Stimulated activated naive CD8-positive, alpha-beta T cell treated with anti-CD3 and anti-CD28 coated beads, Interleukin-15, Interleukin-2, amounts not matched to agents 100 U/mL and 50 U/mL, for 24 hours (primary cell): ENCODE measurements at places on chromosomes 5 and 9.

DNA sequence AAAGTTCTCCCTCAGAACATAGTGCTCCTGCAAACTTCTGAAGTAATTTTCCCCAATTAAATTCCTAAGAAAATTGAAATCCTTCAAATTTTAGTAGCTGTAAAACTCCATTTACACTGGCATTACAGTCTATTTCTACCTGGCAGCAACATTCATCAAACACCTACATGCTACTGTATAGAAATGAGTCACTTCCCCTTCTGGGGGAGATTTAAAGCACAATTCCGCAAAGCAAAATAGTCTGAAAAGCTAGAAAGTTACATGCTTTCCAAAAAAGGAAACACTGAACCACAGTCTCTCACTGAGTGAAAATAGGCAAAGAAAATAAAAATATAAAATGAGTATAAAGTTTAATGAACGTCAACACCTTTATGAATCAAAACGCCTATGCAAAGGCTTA lies 43.3 kb downstream of the MCTP1 start:
- no peak for DNase-seq

DNA sequence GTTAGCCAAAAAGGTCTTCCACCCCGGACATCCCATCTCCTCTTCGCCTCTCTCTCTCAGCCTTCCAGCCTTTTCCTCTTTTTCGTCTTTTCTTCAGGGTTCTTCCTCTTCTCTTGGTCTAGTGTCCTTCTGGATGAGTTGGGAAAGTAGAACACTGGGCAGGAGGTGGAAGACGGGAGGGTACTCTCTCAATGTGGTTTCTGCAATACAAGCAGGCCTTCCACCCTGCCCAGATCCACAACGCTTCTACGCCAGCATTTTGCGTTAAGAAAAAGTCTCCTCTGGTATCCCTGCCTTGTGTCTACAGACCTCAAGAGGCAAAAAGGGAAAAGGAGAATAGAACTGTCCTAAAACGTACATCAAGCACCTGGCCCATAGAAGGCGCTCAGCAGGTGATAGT lies 587.8 kb downstream of the BNC2 start:
- no peak for DNase-seq

DNA sequence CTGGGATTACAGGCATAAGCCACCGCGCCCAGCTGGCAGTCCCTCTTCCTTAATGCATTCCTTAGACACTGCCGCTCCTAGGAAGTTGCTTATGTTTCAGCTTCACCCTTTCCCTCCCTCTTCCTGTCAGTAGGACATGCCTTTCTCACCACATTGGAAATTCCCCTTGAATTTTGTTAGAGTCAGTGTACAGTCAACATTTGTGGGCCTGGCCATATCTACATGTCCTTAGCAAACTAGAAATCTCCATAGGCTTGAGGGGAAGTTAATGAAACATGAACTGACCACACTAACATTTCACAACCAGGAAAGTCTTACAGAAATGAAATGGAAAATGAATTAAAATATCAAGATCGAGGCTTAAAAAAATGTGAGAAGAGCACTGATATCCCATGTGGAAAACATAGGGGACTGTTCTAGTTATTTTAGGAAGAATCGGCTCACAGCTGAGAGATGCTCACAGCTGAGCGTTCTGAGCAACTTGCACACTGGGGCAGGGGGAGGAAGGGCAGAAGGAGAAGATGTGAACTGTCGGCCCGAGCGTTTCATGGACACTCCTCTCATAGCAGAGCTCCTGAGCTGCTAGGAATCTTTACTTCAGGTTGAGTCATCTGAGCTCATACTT lies 21.1 kb upstream of the LVRN start:
- DNase-seq, result no peak

GRCh38 chr9:134483361-134484184 lies 157.3 kb downstream of the RXRA start:
- no peak for DNase-seq

GRCh38 chr9:125544988-125545651 lies 161.9 kb downstream of the MAPKAP1 start:
- DNase-seq, result no peak

GRCh38 chr9:133322701-133323100 lies 13.3 kb downstream of the SURF6 start:
- no peak for DNase-seq

GRCh38 chr9:109771796-109772531 lies 8.0 kb upstream of the PALM2AKAP2 start:
- DNase-seq, result no peak

- DNase-seq, result no peak
Observed at GRCh38 chr9:97176206-97176605, 131.3 kb upstream of the CCDC180 start.

- no peak for DNase-seq
Observed at GRCh38 chr9:89812556-89813181, 207.9 kb downstream of the GADD45G start.

DNA sequence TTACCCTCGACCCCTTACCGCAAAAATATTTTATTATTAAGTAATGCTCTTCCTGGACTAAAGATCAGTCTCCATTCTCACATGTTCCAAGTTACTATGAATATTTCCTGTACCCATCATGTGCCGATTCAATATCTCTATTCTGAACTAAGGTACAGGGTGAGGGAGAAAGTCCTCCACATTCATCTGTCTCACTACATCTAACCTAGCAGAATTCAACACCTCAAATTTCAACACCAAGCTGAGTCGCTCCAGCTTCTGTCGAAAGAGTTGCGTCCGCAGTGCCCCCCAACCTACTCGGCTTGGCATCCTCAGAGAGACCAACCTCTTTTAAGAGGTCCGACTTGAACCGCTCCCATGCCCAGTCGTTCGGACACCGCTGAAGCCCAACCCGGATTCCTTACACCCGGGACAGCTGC lies 1.0 kb downstream of the CERT1 start:
- no peak for DNase-seq

- DNase-seq, result no peak
Observed at GRCh38 chr9:1031951-1032601, 18.1 kb upstream of the DMRT2 start.

GRCh38 chr9:97573482-97574073 lies 59.6 kb downstream of the TSTD2 start:
- no peak for DNase-seq

- DNase-seq, result no peak
Observed at GRCh38 chr9:124180557-124180956, 77.2 kb upstream of the NEK6 start.

- no peak for DNase-seq
Observed at GRCh38 chr5:172632346-172633092, 8.5 kb upstream of the NEURL1B start.

- DNase-seq, result no peak
Observed at GRCh38 chr5:102782217-102782872, 27.2 kb downstream of the PAM start.

- DNase-seq, result no peak
Observed at GRCh38 chr5:154403234-154403633, 42.6 kb upstream of the SAP30L start.

- DNase-seq, result no peak
Observed at GRCh38 chr9:84542554-84542953, 127.0 kb upstream of the NTRK2 start.

- DNase-seq, result no peak
Observed at GRCh38 chr5:179128976-179129375, 68.8 kb downstream of the ZNF354C start.

- no peak for DNase-seq
Observed at GRCh38 chr5:74665816-74666215, 19.2 kb upstream of the HEXB start.

DNA sequence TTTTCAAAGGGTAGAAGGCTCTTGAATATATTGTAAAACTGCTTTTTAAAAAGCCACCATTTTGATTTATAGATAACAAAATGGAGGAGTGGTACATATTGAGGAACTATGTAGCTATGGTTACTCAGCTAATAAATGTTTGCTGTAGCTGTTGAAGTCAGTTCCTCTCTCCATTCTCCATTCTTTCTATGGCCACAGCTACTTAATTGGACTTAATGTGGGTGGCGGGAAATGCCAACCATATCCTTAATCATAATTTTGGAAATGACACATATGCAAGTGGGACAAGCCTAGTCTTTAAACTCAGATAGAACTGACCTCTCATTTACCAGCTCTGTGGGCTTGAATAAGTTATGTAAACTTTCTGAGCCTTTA lies 10.6 kb downstream of the CDKN2A start:
- DNase-seq, result no peak

- no peak for DNase-seq
Observed at GRCh38 chr5:32621256-32621655, 35.9 kb downstream of the SUB1 start.

GRCh38 chr5:172002840-172003512 lies 3.5 kb downstream of the FBXW11 start:
- no peak for DNase-seq

- no peak for DNase-seq
Observed at GRCh38 chr5:87400305-87400899, 12.3 kb downstream of the CCNH start.

DNA sequence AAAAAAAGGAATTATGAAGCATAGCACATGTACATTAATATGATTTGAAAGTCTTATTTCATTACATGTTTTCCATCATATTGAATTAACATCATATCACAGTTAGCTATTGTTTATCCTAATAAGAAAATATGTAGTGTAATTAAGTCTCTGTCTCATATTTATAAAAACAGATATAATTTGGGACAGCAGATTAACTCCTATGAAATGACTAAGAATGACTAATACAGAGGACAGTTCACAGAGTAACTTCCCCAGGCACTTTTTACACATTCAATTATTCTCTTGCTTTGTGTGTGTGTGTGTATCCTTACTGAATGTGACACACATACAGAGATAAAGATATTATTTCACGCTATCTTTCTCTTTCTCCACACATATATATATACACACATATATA lies 2400.9 kb upstream of the C9orf72 start:
- DNase-seq, result no peak

GRCh38 chr5:148267962-148268361 lies 632 bp upstream of the SPINK13 start:
- no peak for DNase-seq

DNA sequence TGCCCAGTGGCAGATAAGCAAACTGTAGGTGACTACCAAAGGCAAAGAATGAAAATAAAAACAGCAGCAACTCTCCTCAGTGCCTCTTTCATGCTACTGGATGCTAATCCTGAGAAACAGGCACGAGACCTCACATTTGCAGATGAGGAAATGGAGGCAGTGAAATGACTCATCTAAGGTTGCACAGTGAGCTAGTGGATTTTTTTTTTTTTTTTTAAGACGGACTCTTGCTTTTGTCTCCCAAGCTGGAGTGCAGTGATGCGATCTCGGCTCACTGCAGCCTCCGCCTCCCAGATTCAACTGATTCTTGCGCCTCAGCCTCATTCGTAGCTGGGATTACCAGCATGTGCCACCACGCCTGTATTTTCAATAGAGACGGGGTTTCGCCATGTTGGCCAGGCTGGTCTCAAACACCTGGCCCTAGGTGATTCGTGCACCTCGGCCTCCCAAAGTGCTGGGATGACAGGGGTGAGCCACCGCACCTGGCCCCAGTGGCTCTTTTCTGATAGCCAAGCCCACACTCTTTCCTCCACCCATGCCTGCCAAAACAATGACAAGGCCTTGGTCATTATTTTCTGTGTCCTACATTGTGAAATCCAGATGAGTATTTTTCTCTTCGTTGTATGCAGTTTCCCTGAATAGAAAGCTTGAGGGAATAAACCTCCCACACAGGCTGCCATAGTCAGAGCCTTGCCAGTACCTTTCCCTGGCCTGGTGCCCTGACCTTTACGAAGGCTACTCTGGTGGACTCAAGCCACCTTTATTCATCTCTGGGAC lies 19.2 kb downstream of the DOCK2 start:
- peak; percentile 9 for DNase-seq

DNA sequence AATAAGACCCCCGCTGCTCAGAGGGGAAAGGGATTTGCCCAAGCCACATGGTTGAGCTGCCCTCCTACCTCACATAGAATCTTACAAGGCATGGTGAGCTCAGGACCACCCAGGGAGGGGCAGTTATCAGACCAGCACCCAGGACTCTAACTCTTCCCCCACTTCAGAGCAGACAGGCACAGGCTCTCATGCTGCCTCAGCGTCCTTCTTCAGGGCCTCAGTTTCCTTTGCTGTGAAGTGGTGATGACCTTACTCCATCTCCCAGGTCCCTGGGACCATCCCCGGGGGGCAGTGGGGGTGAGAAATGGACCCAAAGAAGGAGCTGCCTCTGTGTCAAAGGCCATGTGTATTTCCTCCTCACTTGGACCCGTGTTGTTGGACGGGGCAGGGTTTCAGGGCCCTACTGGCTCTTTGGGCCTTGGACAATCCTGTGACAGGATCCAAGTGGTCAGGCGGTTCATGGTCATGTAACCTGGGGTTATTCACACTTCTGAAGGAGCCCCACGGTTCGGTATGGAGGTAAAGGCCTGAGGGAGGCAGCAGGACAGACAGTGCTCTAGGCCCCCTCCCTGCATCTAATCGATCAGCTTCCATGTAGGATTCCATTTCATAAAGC lies 31.7 kb upstream of the CSF1R start:
- no peak for DNase-seq

DNA sequence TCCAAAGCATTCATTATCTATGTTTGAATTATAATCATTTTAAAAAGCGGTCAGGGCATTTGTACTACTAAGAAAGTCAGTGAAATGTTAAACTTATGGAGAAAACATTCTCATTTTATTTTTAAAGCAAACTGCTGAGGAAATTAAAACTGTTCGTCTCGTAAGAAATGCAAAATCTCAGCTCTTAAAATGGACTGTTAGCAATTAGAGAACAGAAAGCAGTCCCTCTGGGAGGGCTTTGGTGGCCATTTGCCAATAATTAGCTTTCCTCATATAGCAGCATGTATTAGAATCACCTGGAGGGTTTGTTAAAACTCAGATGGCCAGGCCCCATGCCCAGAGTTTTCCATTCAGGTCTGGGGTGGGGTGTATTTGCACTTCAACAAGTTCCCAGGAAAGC lies 120.7 kb upstream of the RASEF start:
- no peak for DNase-seq
